ENCODE measurements at places on chromosomes 7 and 10.

GRCh38 chr7:1274121-1274875 is 41.6 kb downstream of the UNCX start:
- DNase-seq = no peak

GRCh38 chr10:125096371-125096770 is 64.0 kb downstream of the CTBP2 start:
- no peak for DNase-seq

DNA sequence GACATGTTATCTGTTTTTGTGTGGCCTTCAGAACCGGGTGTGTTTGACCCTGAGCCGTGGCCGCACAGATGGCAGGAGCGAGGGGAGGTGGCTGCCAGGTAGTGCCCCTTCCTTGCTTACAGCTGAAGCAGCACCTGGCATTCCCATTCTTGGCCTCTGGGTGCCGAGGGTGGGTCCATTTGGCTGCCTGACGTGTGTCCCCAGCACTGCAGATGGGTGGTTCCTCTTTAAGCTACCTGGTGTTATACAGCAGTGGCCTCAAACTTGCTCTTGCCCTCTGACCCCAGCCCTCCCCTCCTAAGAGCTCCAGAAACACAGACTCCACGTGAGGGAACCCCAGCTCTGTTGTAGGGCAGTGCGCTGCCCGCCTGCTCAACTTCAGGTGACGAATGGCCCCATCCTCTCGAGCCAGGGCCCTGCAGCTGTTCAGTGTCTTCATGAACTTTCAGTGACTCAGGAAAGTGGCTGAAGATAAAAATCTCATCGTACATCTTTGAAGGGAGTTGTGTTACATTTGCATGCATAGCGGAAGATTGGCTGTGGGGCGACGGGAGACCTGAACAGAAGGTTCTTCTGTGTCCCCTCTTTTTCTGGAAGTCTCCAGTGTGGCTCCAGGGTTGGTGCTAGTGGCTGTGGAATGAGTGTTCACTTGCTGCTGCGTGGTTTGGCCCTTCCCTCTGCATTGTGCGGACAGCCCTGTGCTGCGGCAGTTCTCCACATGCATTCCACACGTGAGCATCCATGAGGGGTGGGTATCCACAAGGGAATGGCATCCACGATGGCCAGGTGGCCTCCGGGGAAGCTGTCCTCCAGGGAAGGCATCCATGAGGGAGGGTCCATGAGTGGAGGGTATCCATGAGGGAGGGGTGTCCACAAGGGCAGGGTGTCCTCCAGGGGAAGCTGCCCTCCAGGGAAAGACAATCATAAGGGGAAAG is 91.6 kb downstream of the INPP5A start:
- no peak for DNase-seq

GRCh38 chr10:122045212-122045611 is 56.2 kb downstream of the TACC2 start:
- DNase-seq = no peak

GRCh38 chr10:93766918-93767317 is 9.2 kb downstream of the LGI1 start:
- no peak for DNase-seq

DNA sequence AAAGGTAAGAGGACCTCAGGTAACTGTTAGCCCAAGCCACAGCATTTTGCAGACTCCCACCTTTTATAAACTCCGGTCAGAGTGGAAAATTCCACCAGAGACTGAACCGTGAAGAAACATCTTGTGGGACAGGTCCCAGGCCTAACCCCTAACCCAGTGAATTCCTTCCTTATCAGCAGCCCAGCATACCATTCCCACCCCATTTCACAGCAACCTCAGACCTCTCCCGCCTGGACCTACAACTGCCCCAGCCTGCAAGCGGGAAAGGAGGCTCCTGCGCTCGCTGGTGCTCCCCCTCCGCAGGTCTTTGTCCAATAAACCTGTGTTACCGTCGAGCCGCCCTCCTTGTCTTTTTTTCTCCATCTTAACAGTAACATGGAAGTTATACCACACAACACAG is 736.6 kb downstream of the MAGI2 start:
- no peak for DNase-seq

- DNase-seq = no peak
These were observed 171.9 kb downstream of the ARID5B start for GRCh38 chr10:62073429-62073828.

DNA sequence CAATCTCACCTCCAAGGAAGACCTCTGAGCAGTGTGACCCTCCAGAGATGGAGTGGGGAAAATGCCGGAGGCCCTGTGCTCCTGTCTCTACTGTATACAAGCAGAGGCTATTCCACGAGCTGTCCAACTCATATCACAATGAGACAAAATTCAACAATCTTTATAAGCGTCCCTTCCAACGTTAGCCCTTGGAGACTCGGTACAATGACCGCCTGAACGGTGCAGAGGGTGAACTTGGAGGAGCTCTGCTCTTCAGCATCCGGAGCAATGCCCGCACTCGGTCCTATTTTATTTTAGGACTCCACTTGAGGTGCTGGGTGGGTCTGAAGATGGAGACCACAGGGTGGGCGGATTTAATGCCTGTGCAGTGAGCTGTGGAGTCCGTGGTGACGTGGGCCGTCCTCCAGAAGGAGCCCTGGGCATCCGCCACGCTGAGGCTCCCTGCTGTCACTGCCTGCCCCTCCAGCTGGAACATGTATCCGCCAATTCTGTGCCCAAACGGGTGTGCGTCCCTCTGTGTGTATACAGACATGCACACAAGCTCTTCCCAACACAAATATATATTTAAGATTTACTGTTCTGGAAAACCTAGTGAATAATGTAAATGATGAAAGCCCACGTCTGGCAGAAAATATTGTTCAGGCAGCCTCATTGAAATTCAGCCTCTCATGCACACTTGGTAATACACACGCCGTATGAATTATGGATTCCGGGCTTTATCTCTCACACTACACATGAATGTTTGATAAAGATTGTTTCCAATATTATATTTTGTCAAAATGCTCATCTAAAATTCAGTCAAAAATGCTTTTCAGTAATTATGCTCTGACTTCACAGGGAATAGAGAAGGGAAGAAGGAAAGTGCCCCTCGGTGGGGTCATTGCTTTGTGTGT is 239.9 kb upstream of the ZMIZ1 start:
- no peak for DNase-seq

DNA sequence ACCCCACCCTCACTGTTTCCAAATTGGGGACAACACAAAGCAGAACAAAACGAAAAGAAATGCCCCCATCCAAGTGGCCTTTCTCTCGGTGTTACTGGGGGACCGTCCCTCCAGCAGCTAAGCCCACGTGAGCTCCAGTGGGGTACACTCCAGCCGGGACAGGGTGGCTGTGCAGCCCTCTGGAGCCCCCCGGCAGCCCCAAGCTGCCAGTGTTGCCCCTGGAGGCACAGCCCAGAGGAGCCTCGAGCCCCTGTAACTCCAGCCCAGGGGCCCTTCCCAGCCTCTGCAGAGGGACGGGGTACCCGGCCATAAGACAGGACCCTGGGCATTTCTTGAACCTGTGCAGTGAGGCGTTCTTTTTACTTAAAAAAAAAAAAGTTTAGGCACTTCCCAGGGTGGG is 124.5 kb upstream of the KCTD7 start:
- no peak for DNase-seq

Data from germinal center (tissue), 1 donor.